ENCODE measurements at places on chromosomes 5 and 9. TPM values are rescaled to one million over a fixed set of nuclear protein-coding genes. Genes with fewer than 3 reads are reported as not detected.

DNA sequence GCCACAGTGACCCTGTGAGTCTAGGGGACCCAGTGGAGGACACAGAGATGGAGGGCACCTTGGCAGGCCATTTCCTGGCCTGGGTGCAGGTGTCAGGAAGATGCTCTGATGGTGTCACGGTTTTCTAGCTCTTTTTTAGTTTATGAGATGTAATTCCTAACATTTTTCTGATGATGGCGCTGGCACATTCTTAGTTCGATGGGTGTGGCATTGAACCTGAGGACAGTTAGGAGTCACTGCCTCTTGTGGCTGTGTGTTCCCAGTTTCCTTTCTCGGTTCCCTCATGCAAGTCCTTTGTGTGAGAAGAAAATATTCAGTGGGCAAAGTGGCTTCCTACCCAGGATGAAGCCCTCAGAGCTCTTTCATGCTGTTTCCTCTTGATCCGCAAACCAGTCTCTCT is 129.4 kb upstream of the ICE1 start:
- H3K27me3 ChIP-seq = no peaks in the 10 kb centered on the region
- no peak overlapping the region for H3K27ac ChIP-seq
- no peaks in the 10 kb centered on the region for H3K4me1 ChIP-seq
- no peak overlapping the region for H3K4me3 ChIP-seq
- H3K36me3 ChIP-seq = no peaks in the 10 kb centered on the region

DNA sequence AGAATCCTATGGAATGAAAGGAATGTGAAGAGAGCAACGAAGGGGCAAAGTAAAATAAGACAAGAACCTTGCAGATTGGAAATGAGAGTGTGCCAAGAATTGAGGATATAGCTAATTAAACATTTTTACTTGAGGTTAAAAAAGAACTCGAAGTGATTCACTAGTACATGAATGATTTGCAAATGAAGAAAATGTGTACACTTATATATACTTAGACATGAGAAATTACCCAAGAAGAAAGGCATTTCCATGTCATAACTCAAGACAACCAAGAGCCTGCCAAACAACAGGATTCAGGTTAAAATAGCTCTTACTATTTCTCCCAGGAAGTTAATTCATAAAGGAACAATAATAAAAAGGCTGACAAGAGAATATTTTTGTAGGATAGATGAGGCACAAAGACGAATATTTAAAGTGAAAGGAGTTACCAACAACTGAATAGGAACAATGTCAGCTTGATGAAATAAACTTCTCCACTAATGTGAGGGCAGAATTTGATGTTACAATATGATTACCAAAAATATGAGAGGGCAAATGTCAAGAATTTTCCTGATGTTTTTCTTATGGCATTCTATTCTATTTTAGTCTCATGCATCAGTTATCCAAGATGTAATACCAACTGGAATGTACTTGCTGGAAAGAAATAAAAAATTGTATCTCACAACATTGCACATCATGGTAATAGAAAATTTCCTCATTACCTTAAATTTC is 18.9 kb upstream of the NPR3 start:
- H3K27ac ChIP-seq = no peak overlapping the region
- DNase-seq = no peak
- no peaks in the 10 kb centered on the region for H3K4me1 ChIP-seq
- H3K36me3 ChIP-seq = no peaks in the 10 kb centered on the region
- no peaks in the 10 kb centered on the region for H3K27me3 ChIP-seq
- H3K4me3 ChIP-seq = no peak overlapping the region

Gene CATSPER3
- not detected for total RNA-seq

DNA sequence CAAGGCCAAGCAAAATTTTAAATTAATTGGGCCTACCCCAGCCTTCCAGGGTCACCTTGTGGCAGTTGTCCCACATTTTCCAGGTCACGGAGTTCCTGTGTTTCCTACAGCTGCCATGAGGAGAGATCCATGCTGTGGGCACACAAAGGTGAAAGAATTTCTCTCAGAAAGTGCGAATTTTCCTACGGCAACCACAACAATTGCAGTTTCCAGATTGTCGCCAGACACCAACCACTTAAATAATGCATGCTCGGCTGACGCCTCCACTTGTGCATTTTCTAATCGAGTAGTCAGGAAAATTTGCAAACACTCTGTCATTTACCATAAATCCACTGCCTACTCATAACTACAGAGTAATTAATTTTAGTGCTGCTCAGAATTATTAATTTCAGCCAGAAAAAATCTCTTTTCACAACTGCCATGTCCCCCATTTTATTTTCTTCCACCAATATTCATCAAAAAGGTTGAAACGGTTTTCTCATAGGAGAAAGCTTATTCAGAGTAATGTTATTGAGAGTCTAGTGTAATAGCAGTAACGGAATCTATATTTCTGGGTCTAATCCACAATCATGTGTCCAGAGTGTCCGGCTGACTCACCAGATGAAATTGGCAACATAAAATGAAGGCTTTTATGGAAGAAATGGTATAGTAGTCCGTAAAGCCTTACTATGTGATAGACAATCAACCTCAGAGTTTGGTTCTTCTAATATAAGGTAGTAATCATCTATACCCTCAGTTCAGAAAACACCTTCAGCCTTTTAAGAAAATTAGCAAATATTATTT is 389.8 kb downstream of the NR2F1-AS1 start:
- H3K4me1 ChIP-seq = no peaks in the 10 kb centered on the region
- no peak for DNase-seq
- H3K27me3 ChIP-seq = no peaks in the 10 kb centered on the region

DNA sequence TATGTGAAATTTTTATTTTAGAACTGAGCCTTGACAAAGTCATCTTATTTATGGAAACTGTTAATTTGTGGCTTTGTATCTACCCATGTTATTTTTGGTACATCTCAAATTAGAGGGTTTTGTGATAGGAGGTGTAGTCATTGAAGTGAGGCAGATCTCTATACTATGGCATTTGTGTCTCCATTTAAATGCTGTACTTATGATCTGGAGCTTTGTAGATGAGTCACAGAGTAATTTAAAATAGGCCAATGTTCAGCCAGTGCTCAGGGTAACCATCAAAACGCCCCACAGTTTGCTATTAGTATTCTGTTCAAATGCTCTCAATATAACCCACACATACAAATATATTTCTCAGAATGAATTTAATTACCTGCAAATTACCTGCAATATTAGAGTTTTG is 351.5 kb upstream of the KLF9 start:
- no peak for DNase-seq
- H3K27ac ChIP-seq = no peak overlapping the region
- H3K36me3 ChIP-seq = no peaks in the 10 kb centered on the region
- H3K4me3 ChIP-seq = no peak overlapping the region

GRCh38 chr9:130446101-130446861 is 1.5 kb downstream of the ASS1 start:
- H3K36me3 ChIP-seq = no peaks in the 10 kb centered on the region
- peaks cover 21% of the 10 kb centered on the region for H3K4me1 ChIP-seq
- no peaks in the 10 kb centered on the region for H3K27me3 ChIP-seq
- H3K4me3 ChIP-seq = peak overlapping the region; percentile 89

GRCh38 chr9:126375386-126375785 is 48.8 kb downstream of the MVB12B start:
- no peaks in the 10 kb centered on the region for H3K4me1 ChIP-seq
- H3K27ac ChIP-seq = peak overlapping the region; percentile 38
- DNase-seq = no peak
- H3K4me3 ChIP-seq = no peak overlapping the region
- no peaks in the 10 kb centered on the region for H3K27me3 ChIP-seq

Gene MSMP
- total RNA-seq = not detected

DNA sequence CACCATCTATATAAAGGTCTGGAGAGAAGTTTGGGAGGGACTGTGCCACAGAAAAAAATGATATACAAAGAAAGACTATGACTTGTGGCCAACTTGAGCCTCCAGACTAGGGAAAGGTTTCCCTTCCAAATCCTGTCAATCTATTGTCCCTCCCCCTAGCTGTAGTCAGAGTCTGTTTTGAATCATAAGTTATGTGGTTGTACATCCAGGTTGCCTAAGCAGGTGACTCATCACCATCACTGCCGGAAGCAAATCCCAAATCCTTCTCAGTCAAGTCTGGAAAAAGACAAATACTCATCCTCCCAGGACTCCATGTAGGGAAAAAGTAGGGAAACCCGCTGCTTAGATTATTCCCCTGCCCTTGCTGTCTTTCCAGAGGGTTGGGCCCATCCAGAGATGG is 235.7 kb downstream of the CDK5RAP2 start:
- no peaks in the 10 kb centered on the region for H3K27me3 ChIP-seq
- H3K4me1 ChIP-seq = no peaks in the 10 kb centered on the region
- no peak overlapping the region for H3K4me3 ChIP-seq
- H3K36me3 ChIP-seq = no peaks in the 10 kb centered on the region

GRCh38 chr5:113199122-113199905 is 222.7 kb downstream of the DCP2 start:
- no peaks in the 10 kb centered on the region for H3K4me1 ChIP-seq
- H3K27ac ChIP-seq = no peak overlapping the region
- H3K4me3 ChIP-seq = no peak overlapping the region

GRCh38 chr9:105978336-105978735 is 284.0 kb downstream of the TMEM38B start:
- peak overlapping the region; percentile 56 for H3K27ac ChIP-seq
- no peak overlapping the region for H3K4me3 ChIP-seq
- H3K36me3 ChIP-seq = no peaks in the 10 kb centered on the region
- no peaks in the 10 kb centered on the region for H3K4me1 ChIP-seq
- DNase-seq = no peak

DNA sequence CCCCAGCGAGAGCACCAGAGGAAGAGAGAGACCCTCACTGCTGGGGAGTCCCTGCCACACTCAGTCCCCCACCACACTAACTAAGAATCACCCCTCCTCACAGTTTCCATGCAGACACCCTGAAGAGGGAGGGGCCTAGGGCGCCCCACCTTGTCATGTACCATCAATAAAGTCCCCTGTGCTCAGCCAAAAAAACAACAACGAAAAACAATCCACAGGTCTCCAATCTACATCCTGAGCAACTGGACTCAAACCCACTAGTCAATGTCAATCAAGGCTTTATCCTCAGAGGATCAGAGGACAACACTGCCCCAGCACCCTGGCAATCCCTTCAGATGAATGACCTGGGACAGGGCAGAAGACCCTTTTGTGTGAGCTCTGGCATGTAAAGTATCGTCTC is 210.1 kb upstream of the MSX2 start:
- DNase-seq = no peak
- H3K27me3 ChIP-seq = no peaks in the 10 kb centered on the region
- H3K4me3 ChIP-seq = no peak overlapping the region
- no peaks in the 10 kb centered on the region for H3K36me3 ChIP-seq
- H3K27ac ChIP-seq = no peak overlapping the region

Measured in breast epithelium (tissue), 4 donors.